ENCODE measurements at places on chromosomes 2 and 18.

DNA sequence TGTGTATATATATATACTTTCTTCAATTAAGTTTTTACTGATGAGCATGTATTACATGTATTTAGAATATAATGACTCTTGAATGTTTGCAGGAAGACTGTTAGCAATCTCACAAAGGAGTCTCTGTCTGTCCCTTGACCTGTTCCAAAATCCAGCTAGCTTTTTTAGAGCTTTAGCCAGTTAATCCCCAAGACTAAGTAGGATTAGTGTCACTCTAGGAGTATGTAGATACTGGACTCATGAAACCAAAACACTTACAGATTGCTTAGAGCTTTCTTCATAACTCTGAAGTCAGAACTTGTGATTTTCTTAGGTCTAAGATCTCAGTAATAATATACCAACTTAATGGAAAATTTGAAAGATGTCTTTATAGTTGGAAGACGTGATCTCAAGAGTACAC, 2.2 kb downstream of the UBXN4 start:
- no peak for DNase-seq

DNA sequence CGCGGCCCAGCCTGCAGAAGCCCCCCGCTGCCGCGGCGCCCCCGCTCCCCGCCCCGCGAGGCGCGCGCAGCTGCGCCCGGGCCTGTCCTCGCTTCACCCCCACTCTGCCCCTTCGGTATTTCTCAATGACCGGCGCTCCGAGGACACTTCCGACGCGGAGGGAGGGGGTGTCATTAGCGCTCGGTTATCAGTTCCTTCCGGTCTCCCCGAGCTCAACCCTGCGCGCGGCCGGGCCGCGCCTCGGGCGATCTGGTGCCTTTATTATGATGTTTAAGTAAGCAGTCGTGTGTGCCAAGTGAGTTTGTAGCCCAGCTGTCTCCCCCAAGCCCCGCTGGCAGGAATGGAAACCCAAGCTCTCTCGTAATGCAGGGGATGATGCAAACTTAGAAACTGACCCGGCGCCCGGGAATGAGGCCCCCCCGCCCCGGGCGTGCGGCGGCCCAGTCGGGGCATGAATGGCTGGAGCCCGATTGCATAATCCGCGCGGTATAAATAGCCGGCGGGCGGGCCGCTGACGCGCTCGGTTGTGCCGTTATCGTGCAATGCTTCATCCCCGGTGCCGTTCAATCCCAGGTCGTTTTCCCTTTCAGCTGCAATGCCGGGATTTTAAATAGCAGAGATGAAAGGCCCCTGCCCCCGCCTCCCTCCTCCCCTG, 3.9 kb upstream of the SPRED2 start:
- DNase-seq, result peak; percentile 9

GRCh38 chr2:6072276-6072675, 380.1 kb downstream of the SOX11 start:
- DNase-seq, result no peak

GRCh38 chr2:112926707-112927106, 15.7 kb downstream of the IL37 start:
- DNase-seq, result no peak

DNA sequence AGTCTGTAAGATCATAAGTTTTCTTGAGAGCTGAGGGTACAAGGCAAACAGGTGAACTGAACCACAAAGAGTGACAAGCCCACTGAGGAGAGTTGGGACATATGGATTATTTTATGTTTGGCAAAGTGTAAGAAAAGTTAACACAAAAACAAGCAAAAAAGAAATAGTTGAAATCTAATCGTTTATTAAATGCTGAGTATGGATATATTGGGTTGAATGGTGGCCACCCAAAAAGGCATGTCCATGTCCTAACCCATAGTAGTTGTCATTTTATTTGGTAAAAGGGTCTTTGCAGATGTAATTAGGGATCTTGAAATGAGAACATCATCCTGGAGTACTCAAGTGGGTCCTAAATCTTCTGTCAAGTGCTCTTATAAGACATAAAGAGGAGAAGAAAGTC, 24.9 kb upstream of the TWIST2 start:
- no peak for DNase-seq

DNA sequence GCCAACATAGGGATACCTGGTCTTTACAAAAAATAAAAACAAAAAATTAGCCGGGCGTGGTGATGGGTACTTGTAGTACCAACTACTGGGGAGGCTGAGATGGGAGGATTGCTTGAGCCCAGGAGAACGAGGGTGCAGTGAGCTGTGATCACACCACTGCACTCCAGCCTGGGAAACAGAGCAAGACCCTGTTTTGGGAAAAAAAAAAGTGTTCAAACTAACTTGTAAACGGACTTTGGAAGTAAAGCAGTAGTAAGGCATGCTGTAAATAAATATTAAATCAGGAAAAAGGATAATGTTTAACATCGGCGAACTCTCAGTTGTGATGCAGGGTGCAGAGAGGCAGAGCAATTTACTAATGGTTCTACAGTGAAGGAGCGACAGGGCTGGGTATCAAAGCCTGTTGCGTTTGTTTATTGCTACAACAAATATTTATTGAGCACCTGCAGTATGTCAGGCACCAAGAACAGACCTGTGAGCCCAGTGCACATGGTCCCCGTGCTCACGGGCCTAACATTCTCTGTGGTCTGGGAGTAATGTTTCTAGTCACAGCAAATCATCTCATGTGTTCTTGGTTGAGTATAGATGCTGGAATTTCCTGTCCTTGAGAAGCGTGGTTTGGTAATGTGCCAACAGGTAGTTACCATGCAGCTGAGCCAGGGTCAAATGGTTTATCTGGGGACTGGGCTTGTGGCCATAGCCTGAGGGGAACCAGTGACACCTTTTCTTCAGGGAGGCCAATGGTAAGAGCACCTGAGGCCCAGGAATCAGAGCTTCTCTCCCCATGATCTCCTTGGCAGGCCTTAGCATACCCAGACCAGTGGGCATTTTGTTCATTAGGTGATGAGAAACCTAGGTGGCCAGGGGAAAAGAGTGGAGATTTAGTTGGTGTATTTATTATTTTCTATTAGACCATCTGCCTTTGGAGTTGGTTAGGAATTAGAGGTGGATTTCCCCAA, 27.9 kb upstream of the GREB1 start:
- no peak for DNase-seq

DNA sequence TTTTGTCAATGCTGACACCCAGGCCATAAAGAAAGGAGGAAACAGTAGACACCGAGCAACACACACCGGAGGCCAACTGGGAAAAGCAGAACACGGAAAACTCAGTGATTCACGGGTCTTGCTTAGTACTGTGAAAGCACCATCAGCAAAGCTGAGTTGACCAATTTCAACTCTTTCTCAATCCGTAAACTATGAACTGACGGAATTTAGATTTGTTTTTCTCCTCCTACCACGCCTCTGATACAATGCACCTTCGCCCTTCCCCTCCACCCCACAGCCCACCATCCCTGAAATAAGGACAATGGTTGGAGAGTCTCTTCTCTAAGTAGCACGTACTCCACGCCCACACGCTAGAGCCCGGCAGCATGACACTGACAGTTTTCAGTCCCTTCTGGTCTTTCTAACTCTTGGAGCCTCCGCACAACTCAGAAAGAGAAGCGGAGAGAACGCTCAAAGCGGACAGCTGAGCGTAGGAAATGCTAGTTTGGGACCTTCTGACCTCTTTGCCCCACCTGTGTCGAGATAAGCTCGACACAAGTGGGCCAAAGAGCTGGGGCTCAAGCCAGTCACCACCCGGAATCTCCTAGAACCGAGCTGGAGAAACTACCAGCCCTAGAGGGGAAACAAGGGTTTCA, 669 bp downstream of the LNPK start:
- peak; percentile 51 for DNase-seq

DNA sequence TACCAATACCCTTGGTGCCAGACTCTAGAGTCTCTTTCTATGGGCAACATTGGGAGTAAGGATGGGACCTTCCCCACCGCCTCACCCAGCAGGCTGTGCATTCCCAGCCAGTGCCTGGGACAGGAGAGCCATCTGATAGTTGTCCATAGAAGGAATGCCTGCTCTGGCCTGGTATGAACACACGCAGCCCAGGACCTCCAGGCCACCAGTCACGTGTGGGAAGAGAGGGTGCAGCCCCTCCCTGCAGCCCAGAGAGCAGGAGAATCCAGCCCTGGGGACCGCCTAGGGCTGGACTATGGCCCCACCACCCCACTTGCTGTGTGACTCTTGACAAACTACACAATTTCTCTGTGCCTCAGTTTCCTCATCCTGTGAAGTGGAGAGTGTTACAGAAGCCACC, 52.5 kb upstream of the ID2 start:
- no peak for DNase-seq

- DNase-seq, result no peak
Observed at GRCh38 chr2:172021955-172022354, 22.2 kb downstream of the METAP1D start.

DNA sequence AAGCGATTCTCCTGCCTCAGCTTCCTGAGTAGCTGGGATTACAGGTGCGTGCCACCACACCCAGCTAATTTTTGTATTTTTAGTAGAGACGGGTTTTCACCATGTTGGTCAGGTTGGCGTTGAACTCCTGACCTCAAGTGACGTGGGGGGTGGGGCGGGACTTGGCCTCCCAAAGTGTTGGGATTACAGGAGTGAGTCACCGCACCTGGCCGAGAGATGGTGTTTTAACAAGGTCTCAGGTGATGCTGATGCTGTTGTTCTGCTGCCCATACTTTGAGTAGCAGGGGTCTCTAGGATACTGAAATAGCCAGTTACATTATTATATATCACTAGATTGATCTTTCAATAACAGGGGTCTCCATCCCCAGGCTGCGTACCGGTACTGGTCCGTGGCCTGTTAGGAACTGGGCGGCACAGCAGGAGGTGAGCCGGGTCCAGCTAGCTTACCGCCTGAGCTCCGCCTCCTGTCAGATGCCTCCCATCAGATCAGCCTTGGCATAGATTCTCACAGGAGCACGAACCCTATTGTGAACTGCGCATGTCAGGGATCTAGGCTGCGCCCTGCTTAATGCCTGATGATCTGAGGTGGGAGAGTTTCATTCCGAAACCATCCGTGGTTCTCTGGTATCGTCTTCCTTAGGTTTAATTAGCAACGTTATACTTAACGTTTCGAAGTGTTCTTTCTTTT, 48.3 kb upstream of the SLC38A11 start:
- no peak for DNase-seq

- DNase-seq, result no peak
Observed at GRCh38 chr18:26135548-26135947, 1.9 kb downstream of the PSMA8 start.

GRCh38 chr2:133426791-133427190, 141.5 kb downstream of the NCKAP5 start:
- DNase-seq, result no peak

GRCh38 chr18:62583376-62583775, 60.6 kb downstream of the ZCCHC2 start:
- DNase-seq, result no peak

- DNase-seq, result no peak
Observed at GRCh38 chr2:28463211-28463816, 32.5 kb upstream of the PLB1 start.

DNA sequence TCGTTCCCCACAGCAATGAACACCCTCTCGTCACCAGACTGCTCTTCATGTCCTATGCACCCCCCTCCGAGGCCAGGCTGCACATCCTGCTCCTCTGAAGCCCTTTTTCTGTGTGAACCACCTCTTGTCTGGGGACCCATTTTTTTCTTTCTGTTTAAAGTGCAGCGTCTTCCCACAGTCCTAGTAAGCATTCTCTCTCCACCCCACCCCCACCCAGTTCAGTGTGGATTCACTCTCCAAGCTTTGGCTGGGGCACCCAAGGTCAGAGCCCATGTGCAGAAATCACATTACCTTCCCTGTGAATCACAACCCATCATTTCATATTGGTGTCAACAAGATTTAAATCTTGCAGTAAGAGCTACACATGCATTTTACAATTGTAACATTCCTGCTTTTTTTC, 26.4 kb upstream of the PKDCC start:
- DNase-seq, result no peak

GRCh38 chr2:74585406-74586185, 31.1 kb downstream of the DOK1 start:
- DNase-seq, result no peak

- DNase-seq, result no peak
Observed at GRCh38 chr2:18050001-18050400, 171.5 kb downstream of the KCNS3 start.

GRCh38 chr2:13917958-13918357, 714.6 kb upstream of the LRATD1 start:
- no peak for DNase-seq

DNA sequence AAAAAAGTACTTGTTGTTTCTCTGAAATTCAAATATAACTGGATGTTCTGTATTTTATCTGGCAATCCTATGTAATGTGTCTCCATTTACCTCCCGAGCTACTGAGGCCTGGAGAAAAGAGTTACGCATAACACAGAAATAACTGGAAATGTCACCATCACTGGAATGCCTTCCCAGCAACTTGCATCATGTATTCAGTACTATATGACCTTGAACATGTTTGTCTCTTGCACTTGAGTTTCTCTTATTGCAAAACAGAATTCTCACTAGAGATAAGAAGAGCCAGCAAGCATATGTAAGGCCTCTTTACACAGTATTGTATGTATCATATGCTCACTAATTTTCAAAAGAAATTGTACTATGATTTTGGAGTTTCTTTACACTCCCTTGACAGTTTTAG, 99.6 kb upstream of the CTAGE1 start:
- no peak for DNase-seq

- no peak for DNase-seq
Observed at GRCh38 chr2:236787885-236788284, 218.3 kb downstream of the ACKR3 start.

DNA sequence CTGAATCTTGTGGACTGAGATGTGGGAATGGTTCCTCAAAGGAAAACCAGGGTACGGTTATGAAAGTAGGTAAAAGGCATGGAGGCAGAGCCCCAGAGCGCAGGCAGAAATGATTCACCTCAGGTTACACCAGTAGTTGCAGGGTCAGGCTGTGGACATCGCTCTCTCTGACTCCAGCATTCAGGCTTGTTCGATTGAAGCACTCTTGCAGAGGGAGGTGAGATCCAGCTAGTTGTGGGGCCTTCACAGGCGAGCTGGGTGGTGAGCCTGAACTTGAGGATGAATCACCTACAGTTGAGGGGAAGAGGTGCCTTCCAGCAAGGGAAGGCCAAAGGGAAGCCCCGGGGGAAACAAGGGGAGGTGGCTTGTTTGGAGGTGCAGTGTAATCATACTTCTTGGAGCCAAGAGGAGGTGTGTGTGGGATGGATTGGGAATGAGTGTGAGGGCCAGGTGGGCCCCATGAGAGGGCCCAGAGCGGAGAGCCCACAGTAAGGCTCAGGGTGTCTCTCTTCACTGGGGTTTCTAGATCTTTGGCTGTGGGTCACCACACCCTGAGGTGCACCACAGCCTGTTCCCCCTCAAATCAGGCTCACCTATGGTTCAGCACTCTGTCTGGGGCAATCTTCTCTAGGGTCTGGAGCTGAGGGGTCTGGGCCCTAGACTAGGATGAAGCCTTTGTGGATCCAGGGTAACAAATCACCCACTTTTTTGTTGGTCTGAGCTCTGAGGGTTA, 48.5 kb upstream of the MCFD2 start:
- DNase-seq, result no peak

GRCh38 chr2:14475994-14476393, 156.5 kb upstream of the LRATD1 start:
- no peak for DNase-seq

Measured in stimulated activated CD8-positive, alpha-beta memory T cell treated with anti-CD3 and anti-CD28 coated beads, Interleukin-4, amount 100 ng/mL, for 24 hours (primary cell).